ENCODE measurements at places on chromosomes 1 and 21.

GRCh38 chr1:63883494-63884235, 109.8 kb downstream of the ROR1 start:
- no peak for DNase-seq

GRCh38 chr1:116738673-116739370, 15.4 kb upstream of the CD2 start:
- DNase-seq = no peak

GRCh38 chr1:155050560-155051341, at the start of gene ADAM15:
Gene ADAM15, plus strand, starts transcription at chr1:155051316. Its CDS starts 71 bp downstream, at chr1:155051387.
- DNase-seq = peak; percentile 77

GRCh38 chr1:213921712-213922111, 66.1 kb upstream of the PROX1 start:
- no peak for DNase-seq

GRCh38 chr1:101109791-101110190, 84.2 kb upstream of the DPH5 start:
- no peak for DNase-seq

GRCh38 chr1:175319912-175320230, 127.3 kb upstream of the KIAA0040 start:
- DNase-seq = no peak

- DNase-seq = no peak
Measured at GRCh38 chr1:244064621-244065020, 13.5 kb downstream of the ZBTB18 start.

All from NCI-H1930 (cell line).